Stimulated activated CD4-positive, alpha-beta T cell treated with anti-CD3 and anti-CD28 coated beads, Interleukin-4, amount 100 ng/mL, for 4 hours (primary cell): ENCODE measurements at places on chromosomes 5 and 9.

DNA sequence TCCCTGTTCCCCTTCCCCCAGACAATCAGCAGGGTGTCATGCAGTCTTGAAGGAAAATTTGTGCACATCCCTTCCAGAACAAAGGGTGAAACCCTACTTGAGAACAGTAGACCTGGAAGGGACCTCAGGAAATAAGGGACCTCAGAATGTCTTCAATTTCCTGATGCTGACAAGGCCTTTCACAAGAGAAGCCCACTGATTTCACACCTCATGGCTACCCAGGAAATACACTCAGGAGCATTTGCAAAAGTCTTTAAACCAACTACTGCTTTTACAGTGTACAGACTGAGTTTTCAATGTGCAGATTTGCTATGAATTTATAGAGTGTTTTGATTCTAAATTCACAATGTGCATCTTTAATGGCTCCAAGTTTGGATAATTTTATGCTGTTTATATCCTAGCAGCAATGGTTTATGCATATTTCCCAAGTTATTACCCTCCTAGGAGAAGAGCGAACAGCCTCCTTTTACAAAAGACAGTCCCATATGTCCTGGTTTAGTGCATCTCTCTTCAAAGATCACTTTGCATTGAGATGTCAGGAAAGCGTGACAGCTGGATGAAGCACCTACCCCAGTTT, 74.8 kb downstream of the GALNT10 start:
- no peak for DNase-seq

DNA sequence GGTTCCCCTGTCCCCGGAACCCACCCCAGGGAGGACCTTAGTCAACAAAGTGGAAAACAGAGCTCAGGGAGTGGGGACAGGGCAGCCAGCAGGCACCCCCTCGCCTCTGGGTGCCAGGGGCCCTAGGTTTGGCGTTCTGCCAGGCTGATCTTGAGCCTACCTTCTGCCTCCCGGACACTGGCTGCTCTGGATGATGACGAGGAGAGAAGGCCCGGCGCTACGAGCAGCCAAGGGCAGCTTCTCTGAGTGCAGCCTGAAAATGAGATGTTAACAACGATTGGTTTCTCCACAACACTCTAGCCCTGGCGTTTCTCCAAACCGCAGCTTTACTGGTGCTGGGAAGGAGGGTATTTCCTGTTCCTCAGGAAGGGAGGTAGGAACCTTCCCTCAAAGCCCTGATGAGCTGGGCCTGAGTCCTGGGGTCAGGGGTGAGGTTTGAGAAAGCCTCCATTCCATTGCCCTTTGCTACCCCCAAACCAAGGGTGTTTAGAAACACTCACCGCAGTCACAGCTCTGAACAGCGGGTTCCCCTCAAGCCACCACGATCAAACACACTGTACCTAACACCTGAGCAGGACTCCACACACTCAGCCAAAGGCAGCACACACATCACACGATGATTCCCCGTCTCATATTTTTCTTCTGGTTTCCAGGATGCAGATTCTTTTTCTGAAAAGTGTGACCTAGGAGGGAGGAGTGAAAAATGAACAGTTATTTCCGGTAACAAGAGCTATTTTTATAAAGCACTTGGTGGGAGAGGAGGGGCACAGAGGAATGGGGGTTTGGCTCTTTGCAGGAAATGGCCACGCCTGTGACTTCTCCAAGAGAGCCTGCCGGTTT, at the start of gene STING1:
Gene STING1 (minus strand): TSS at position 709 of the 840 bp plus-strand sequence. CDS start 1,054 bp downstream, outside the sequence.
- DNase-seq, result peak; percentile 43

- no peak for DNase-seq
Observed at GRCh38 chr9:114539701-114540380, 34.6 kb upstream of the WHRN start.

- DNase-seq, result no peak
Observed at GRCh38 chr5:142170254-142170953, 61.8 kb downstream of the NDFIP1 start.

DNA sequence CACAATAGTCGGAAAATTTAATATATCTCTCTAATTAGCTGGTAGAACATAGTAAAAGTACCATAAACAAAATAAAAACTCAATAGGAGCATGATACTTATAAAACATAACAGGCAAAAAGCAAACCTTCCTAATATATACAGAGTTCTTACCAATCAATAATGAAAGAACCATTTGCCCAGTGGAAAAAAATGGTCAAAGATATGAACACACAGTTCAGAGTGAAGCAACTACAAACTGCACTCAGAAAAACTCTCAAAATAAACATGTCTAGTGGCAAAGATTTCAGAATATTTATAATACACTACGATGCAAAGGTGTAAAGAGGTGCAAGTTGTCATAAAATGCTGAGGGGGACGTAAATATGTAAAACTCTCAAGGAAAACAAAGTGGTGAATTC, 576.2 kb upstream of the CTNND2 start:
- DNase-seq, result no peak

DNA sequence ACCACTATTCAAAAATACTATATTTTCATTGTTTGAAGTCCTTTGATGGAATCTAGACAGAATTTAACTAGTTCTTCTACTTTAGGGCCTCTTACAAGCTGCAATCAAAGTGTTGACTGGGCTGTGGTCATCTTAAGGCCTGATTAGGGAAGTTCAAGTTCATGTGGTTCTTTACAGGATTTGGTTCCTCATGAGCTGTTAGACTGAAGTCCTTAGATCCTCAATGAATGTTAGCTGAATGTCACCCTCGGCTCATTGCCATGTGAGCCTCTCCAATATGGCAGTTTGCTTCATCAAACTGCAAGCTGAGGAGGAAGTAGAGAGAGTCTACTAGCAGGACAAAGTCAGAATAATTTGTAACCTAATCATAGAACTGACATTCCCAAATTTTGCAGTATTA, 135.1 kb downstream of the CSNK1G3 start:
- no peak for DNase-seq

- DNase-seq, result no peak
Observed at GRCh38 chr5:37532976-37533740, 154.0 kb downstream of the WDR70 start.

GRCh38 chr9:137647096-137647714, 28.4 kb downstream of the EHMT1 start:
- no peak for DNase-seq

GRCh38 chr5:604391-604831, 7.7 kb upstream of the CEP72 start:
- DNase-seq, result no peak

DNA sequence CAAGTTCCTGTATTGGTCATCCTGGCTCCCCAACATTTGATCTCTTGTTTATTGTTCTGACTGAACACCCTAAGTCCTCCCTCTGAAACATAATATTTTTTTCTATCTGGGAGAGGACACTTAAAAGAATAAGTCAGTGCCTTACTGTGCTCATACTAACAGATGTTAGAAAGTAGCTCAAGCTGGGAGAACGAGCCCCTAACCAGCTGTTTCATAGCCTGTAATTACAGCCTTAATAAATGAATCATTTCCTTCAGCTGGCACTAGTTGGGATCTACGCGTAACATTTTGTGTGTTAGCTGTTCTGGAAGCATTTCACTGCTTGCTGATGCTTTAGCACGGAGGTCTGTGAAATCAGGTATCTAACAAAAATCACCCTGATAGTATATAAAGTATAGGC, 345.9 kb upstream of the RIOK2 start:
- no peak for DNase-seq

DNA sequence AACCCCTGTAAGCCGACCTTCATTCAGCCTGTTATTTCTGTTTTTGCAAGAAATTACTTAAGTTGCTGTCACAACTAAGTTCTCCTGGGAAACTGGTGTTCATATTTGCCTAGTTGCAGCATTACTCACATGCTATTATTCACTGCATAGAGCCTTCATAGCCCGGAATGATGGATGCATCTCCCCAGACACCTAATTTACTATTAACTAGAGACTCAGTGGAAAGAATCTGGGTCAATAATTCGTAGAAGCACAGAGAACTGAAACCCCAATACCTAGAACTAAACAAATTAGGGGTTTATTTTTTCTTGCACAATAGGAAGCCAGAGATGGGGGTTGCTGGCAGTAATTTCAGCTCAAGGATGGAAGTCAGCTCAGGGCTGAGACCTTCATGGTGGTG, 45.7 kb upstream of the FAM170A start:
- no peak for DNase-seq

DNA sequence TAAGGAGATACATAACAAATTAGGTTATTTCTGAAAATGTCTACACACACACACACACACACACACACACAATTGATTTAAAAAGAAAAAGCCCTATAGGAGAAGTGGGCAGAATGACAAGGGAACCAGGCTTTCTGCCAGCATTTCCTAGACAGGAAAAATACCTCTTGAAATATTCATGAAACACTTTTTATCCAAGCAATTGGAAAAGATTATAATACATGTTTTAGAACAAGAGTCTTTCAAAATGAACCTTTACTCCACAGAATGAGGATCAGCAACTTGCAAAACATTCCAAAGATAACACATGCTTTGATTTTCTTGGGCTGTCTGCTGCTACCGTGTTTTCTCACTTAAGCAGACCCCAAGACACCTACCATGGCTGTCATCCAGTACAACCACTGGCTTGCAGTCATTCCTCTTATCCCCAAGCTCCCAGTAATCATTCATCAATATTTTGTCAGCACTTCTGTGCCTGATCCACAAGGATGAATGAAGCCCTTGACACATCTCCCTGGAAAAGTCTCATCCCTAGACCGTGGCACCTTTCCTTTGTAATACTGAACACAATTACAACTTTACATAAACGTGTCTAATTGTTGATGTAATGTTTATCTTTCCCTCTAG, 717.1 kb upstream of the ZNF608 start:
- no peak for DNase-seq

- no peak for DNase-seq
Observed at GRCh38 chr9:38213631-38214299, 144.7 kb upstream of the SHB start.

GRCh38 chr5:42419294-42419693, 3.9 kb upstream of the GHR start:
- DNase-seq, result no peak
